Anterior cingulate cortex (tissue), 58 donors: ENCODE measurements at places on chromosomes 12 and 14.

GRCh38 chr12:116662612-116663144 is 75.2 kb downstream of the SPRING1 start:
- DNase-seq, result no peak

DNA sequence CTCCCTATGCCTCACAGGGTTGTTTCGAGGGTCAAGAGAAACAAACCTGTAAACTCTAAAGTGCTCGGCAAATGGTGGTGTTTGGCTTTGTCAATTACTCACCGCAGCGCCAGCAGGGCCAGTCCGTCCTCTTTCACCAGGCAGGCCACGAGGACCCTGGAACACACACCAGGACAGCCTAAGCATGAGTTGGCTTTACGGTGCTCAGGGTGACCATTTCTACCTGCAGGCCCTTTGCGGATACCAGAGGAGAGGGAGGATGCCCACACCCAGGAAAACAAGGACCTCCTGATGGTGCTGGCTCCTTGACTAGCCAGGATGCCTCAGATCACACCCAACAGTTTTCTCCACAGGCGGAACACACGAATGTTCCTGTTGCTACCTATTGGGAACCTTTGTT is 11.5 kb downstream of the COL2A1 start:
- DNase-seq, result no peak

GRCh38 chr14:77219591-77219990 is 38.0 kb downstream of the TMEM63C start:
- DNase-seq, result peak; percentile 4

DNA sequence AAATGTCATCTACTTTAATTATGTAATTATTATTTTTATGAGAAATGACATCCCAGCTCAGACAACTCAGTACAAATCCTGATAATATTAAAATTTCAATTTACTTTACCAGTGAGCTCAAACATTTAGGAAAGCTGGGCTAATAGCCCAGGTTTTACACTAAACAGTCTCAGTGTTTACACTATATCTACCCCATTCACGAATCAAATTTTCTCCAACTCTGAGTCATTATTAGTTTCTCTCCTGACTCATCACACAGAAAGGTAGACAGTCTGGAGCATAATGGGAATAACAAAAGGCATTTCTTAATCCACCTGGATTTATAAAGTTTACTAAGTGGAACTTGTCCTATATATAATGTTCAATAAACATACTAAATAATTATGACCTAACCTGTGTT is 5.7 kb downstream of the PAWR start:
- no peak for DNase-seq
